ENCODE measurements at places on chromosomes 7 and 10.

DNA sequence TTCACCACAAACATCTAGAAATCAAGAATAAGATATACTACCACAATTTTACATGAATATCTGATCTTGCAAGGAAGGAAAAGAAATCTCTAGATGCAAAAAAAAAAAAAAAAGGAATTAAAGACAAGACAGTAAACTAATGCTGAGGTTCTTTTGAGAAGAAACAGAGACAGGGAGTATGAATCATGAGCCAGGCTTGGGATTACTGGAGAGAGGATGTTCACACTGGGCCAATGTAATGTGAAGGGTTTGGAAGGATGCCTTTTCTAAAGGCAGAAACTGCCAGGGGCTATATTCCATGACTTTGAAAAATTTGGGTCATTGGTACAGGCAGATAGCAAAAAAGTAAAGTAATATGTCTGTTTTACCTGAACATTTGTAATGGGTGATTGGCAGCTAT, 573.0 kb upstream of the IGFBP3 start:
- no peak for DNase-seq

GRCh38 chr7:134701272-134701671, 54.6 kb downstream of the BPGM start:
- peak; percentile 68 for DNase-seq

GRCh38 chr10:116836083-116836482, 13.2 kb upstream of the ENO4 start:
- no peak for DNase-seq

DNA sequence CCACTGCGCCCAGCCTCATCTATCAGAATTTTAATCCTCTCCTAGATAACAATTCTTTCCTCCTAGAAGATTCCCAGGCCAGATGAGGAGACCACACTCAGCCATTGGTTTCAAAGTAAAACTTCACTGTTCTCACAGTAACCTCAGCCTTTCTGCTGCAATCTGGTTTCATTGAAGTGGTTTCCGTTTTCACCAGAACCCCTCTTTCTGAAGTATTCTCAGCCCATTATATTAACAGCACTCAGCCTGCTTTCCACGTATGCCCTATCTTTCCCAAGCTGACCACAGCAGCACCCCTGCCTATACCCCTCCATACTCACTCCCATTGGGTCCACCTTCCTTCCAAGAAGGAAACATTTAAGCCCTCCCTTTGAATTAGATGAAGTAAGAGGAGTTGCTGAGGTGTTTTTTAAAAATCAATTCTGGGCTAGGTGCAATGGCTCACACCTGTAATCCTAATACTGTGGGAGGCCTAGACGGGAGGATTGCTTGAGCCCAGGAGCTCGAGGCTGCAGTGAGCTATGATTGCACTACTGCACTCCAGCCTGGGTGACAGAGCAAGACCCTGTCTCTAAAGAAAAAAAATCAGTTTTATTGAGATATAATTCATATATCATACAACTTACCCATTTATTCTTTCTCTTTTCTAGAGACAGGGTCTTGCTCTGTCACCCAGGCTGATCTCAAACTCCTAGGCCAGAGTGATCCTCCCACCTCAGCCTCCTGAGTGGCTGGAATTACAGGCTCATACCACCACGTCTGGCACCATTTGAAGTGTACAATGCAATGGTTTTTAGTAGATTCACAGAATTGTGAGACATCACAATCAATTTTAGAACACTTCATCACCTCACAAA, 11.3 kb downstream of the PLAU start:
- DNase-seq: no peak

GRCh38 chr7:90262438-90262837, 17.5 kb downstream of the CFAP69 start:
- peak; percentile 70 for DNase-seq

DNA sequence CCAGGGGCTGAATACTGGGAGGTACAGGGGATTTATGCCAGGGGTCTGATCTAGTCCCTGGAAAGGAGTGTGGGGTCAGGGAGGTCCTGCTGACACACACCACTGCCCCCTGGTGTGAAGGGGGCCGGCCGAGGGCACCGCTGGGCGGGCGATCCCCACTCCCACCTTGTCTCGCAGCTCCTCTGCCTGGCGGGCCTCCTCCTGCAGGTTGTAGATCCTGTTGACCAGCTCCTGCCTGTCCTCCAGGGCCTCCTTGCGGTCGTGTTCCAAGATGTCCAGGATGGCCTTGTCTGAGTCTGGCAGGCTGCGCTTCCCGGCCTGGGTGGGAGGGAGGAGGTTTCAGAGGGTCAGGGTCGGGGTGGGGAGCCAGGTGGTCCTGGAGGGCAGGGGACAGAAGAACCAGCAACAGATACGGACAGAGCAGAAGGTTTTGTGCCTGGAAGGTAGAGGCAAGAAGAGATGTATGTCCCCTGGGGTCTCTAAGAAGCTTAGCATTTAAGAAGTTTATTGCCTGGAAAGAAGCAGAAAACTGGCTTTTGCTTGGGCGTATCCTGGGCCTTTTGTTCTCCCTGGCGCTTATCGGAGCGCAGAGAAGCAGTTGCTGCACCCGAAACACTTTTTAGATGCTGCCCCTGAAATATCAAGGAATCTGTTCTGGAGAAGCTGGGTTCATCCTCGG, 94.5 kb upstream of the GNA12 start:
- no peak for DNase-seq

GRCh38 chr10:21292763-21293517, 232.5 kb downstream of the SKIDA1 start:
- DNase-seq: peak; percentile 99

- no peak for DNase-seq
Observed at GRCh38 chr7:156702399-156702798, 61.8 kb downstream of the RNF32 start.

DNA sequence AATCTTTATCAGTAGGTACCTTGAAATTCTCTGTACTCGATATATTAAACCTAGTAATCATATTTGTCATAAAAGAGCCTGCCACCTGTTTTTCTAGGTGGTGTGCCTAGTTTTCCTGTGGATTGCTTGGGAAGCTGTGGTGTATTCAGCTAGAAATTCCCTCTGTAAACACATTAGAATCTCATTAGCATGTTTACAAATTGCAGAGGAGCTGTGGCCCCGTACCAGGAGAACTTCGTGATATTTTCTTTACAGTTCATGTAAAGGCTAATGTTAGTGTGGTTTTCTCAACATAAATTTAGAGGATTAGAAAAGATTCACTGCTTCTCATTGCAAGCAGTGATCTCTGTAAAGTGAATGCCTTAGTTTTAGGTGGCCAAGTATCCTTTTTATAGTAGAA, 144.7 kb downstream of the CCSER2 start:
- no peak for DNase-seq

- no peak for DNase-seq
Observed at GRCh38 chr7:145645135-145645515, 471.5 kb upstream of the CNTNAP2 start.

- no peak for DNase-seq
Observed at GRCh38 chr7:17994079-17994850, 33.4 kb downstream of the PRPS1L1 start.

- no peak for DNase-seq
Observed at GRCh38 chr10:71093531-71093930, 118.8 kb upstream of the UNC5B start.

DNA sequence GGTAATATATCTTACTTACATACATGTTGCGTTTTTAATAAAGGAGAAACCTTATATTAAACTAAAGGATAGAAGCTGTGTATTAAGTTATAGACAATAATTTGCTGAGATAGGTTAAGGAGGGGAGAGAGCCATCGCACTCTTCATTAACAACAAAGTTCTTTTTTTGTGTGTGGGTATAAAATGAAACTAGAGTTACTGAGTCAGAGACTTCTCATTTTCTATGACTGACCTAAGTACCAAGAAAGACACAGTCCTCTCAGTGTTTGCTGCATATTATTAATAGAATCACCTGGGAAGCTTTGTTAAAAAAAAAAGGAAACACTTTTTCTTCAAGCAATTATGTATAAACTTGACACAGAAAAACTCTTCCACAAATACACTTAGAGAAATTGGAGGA, 31.4 kb downstream of the FEZF1 start:
- DNase-seq: no peak

GRCh38 chr10:19294233-19294632, 245.6 kb downstream of the MALRD1 start:
- no peak for DNase-seq

GRCh38 chr10:104053201-104053600, 32.5 kb downstream of the COL17A1 start:
- no peak for DNase-seq

DNA sequence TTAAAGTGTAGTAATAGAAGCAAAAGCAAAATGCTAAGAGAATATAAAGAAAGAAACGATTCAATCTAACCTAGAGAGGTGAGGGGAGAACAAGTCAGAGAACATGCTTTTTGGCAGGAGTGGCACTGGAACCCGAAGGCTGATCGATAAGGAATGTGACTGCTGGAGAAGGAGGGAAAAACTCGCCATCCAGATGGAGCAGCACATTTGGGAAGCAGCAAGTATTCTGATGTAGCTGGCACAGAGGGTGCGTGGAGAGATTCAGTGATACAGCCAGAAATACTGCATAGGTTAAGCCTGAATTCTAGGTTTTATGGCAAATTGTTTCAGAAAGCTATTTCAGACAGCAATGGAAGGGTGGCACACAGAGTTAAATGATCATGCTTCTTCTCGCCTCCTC, 42.0 kb downstream of the USP6NL start:
- DNase-seq: no peak

DNA sequence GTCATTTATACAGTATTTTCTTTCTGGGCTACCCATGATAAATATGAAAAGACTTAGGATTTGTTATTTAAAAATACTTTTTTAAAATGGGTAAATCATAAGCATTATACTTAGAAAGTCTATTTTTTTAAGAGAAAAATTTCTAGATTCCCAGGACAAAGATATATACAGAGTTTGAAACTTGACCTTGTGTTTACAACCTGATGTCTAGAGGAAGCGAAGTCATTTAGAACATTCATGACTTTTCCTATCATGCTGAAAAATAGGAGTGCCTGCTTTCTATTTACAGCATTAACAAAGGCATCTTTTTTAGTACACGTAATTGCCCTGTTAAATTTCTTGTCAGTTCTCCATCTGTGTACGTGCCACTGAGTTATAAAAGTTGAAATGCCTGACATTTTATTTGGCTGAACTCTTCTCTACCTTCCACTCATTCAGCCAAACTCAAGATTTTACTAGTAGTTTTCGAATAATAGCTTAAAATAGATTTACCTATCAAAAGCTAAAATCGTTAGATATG, 23.0 kb downstream of the GNAT3 start:
- DNase-seq: no peak

GRCh38 chr10:132510174-132510611, 27.4 kb upstream of the INPP5A start:
- no peak for DNase-seq

DNA sequence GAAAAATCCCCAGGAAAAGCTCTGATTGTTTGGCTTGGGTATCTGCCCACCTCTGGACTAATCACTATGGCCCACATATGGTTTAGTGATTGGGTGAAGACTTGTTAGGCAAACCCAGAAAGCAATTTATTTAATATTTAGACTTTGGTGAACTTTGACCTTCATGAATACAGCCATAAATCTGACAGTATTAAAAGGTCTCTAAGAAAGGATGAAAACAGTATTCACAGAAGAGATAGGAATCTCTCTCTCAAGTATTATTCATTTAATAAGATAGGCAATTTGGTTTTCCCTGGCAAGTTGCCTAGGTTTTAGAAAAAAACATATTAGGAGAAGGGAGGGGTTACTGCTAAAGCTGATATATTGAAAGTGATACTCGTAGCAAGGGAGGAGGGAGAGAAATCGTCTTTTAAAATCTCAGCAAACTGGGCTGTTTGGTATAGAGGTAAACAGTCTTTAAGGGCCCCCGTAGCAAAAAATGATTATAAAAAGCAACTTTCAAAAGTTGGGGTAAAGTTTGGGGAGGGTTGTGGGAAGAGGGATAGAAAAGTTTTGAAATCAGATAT, 57.1 kb downstream of the LSMEM1 start:
- no peak for DNase-seq

GRCh38 chr7:44326261-44327125, 1.1 kb upstream of the CAMK2B start:
- no peak for DNase-seq

GRCh38 chr10:47029181-47030009, 118.2 kb downstream of the PTPN20 start:
- no peak for DNase-seq

Measured in fibroblast of pulmonary artery (primary cell).